ENCODE measurements at places on chromosomes 1 and 21.

GRCh38 chr1:226135059-226135651 lies 51.4 kb downstream of the ACBD3 start:
- no peak for DNase-seq

DNA sequence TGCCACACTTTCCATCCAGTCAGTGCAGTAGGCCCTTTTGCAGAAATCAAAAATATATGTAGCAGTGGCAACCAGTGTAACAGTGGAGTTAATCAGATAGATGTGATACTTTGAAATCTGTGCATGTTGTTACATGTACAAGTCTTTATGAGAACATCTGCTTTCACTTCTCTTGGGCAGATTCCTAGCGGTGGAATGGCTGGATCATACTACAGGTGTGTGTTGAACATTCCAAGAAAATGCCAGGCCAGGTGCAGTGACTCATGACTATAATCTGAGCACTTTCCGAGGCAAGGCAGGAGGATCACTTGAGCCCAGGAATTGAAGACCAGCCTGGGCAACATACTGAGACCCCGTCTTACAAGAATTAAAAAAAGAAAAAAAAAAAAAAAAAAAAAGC lies 55.3 kb downstream of the GNB1 start:
- DNase-seq: no peak

DNA sequence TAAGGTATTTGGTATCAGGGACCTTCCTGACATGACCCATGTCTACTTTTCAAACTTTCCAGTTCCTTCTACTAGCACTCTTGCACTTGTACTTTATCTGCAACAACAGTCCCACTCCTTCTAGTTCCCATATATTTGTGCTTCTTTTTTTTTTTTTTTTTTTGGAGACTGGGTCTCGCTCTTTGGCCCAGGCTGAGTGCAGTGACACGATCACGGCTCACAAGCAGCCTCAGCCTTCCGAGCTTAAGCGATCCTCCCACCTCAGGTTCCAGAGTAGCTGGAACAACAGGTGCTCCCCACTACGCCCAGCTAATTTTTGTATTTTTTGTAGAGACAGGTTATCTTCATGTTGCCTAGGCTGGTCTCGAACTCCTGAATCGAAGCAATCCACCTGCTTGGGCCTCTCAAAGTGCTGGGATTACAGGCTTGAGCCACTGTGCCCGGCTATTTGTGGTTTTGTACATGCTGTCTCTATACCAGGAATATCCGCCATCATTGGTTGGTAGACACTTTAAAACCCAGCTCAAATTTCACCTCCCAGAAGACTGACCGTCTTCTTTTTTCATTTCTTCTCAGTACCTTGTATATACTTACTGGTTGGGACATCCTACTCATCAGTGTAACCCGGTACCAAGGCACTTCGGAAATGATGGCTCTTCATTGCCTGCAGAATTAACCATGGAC lies 1.1 kb downstream of the ZMYM1 start:
- no peak for DNase-seq

DNA sequence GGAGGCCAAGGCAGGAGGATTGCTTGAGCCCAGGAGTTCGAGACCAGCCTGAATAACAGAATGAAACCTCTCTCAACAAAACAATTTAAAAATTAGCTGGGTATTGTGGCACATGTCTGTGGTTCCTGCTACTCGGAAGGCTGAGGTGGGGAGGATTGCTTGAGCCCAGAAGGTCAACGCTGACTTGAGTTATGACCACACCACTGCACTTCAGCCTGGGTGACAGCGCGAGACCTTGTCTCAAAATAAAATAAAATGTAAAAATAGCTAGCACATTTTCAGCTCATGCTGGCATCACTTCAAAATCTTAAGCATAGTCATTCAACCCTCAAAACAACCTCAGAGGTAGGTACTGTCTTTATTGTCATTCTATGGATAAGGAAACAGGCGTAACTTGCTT lies 6.4 kb downstream of the JAK1 start:
- no peak for DNase-seq

DNA sequence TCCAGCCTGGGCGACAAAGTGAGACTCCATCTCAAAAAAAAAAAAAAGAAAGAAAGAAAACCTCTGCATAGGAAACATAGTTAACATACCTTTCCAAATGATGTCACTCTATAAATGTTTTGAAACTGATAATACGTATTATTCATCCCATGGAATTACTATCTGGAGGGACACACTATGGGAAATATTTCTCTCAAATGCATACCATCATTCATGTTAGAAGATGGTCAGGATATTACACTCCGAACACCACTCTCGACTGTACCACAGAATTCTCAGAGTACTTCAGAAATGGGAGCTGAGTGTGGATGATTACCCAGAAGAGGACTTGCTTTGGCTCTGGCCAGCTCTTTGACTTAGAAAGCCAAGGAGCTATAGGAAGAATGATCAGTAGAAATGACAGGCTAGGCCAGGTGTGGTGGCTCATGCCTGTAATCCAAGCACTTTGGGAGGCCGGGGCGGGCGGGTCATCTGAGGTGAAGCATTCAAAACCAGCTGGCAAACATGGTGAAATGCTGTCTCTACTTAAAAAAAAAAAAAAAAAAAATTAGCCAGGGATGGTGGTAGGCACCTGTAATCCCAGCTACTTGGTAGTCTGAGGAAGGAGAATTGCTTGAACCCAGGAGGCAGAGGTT lies 5.2 kb upstream of the LIN28A start:
- DNase-seq: peak; percentile 76

DNA sequence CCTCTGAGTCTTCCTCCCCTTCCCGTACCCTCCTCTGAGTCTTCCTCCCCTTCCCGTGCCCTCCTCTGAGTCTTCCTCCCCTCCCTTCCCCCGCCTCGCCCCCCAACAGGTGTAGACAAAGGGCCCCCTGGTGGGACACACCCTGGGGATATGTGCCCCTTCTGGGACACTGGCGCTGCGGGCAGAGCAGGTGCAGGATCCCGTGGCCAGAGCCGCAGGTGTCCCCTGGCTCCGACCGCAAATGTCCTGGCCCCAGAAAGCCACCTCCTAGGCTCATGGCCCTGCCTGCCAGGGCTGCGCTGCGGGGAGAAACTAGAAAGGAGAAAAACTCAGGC lies 51.5 kb upstream of the ARHGEF16 start:
- DNase-seq: no peak

DNA sequence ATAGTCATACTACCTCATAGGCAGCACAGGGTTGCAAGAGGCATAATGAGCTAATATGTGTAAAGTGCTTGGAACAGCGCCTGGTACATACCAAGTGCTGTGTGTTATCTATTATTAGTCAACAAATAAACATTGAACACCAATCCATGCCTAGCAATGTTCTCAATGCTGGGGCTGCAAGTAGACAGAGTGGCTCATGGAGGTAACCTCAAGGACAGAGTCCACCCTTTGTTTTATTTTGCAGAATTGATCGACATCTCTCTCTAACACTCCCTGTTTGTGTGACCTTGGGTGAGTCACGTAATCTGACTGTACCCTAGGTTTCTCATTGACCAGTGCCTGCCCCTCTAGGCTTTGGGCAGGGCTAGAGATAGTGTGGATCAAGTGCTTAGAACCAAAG lies 164.0 kb upstream of the KLHDC7A start:
- DNase-seq: no peak

GRCh38 chr1:87864676-87865075 lies 536.0 kb downstream of the LMO4 start:
- DNase-seq: no peak

DNA sequence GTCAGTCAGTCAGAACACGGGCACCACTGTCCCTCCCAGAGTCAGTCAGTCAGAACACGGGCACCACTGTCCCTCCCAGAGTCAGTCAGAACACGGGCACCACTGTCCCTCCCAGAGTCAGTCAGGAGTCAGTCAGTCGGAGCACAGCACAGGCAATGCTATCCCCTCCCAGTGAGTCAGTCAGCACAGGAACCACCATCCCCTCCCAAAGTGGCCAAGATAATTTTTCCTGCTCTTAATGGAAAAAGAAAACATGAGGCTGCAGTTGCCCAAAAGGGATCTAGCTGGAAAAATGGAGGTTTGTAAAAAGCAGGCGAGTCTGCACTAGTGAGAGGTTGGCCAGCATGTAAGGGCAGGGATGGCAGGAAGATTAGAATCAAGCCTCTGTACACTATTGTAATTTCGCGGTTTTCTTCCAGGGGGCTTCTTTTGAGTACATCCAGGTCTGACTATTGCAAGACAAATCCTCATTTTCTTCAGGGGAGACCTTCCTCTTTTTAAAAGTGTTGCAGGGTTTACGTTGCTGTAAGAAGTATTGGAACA lies 213.8 kb downstream of the SIPA1L2 start:
- DNase-seq: peak; percentile 11

GRCh38 chr1:162753998-162754585 lies 36.4 kb upstream of the HSD17B7 start:
- DNase-seq: no peak

- DNase-seq: peak; percentile 68
Observed at GRCh38 chr1:245156736-245157505, 2.1 kb downstream of the KIF26B start.

DNA sequence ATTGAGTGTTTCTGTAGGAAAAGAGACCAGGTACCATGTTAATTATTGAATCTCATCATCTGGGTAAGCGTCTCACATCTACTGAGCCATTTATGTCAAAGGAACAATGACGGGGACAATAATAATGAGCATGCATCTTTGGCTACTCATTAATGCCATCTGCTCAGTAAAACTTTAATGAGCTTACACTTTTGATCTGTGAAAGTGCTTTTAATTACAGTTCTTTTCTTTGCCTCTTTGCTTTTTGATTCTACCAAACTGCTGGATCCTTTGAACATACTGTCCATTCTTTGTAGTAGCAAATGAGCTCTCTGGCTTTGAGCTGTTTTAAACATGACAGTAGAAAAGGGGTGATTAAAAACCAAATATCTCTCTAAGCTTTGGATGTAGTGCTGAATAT lies 181.2 kb upstream of the IVNS1ABP start:
- DNase-seq: no peak

DNA sequence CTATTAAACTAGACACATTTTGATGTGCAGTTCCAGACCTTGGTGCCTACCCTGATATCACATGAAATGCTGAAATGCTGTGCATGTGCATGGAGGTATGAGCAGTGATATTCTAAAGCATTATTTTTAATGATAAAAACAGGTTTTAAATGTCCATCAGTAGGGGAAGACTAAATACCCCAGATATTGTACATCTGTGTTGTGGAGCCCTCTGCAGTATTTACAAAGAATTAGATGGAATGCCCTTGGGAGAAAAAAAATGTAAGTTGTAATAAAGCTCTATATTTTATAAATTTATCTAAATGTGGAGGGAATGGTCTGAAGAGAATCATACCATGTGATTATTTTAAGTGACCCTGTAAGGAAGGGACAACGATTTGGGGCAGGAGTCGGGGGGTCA lies 39.1 kb upstream of the IGSF5 start:
- DNase-seq: peak; percentile 26

GRCh38 chr1:52925571-52926005 lies 1.5 kb upstream of the SCP2 start:
- DNase-seq: no peak

DNA sequence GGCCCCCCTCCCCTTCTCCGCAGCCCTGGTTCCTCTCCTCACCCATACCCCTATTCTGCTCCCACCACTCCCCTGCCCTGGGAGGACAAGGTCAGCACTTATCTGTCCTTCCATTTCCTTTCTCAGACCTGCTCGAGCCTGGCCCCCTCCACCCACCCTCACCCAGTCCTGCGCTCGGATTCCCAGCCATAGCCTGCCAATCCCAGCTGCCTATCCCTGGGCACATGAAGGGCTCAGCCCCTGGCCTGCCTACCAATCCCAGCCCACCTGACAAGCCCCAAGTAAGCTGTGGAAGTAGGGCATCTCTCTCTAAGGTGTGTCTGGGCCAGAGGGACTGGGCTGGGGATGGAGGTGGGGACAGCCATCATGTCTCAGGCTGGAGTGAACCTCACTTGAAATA lies 5.4 kb downstream of the BLACAT1 start:
- no peak for DNase-seq

DNA sequence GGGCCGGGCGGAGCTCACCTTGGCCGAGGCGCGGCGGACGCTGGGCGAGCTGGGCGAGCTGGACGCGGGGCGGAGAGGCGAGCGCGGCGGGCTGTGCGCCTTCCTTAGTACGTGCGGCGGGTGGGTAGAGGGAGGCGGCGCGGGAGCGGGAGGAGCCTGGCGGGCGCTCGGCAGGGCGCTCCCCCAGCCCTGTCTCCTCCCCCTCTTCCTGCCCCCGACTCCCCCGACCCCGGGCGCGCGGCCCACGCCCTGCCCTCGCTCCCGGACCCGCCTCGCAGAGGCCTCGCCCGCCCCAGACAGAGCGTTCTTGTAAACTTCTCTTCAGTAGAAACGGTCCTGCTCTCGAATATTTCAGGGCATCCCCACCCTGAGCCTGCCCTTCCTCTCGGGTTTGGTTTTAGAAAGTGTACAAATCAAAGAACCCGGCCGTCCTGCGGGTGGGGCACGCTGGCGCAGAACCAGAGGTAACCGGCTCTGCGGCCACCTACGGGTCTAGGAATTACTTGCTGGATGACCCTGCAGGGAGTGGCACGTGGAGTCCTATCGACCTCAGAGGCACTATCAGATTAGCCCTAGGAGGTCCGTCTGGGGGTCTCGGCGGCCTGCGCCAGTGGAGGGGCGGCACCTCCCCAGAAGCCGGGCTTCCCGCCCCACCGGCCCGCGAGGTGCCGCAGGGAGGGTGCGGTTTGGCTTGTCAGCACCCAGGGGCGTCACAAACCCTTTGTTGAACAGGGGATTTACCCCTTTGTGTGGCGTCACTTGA lies at the start of gene S100A10:
Gene S100A10, minus strand, starts transcription at position 126 of the 763 bp plus-strand sequence. CDS start 7,629 bp downstream, outside the sequence.
- peak; percentile 83 for DNase-seq

GRCh38 chr1:156833603-156834002 lies 17.0 kb upstream of the SH2D2A start:
- no peak for DNase-seq

DNA sequence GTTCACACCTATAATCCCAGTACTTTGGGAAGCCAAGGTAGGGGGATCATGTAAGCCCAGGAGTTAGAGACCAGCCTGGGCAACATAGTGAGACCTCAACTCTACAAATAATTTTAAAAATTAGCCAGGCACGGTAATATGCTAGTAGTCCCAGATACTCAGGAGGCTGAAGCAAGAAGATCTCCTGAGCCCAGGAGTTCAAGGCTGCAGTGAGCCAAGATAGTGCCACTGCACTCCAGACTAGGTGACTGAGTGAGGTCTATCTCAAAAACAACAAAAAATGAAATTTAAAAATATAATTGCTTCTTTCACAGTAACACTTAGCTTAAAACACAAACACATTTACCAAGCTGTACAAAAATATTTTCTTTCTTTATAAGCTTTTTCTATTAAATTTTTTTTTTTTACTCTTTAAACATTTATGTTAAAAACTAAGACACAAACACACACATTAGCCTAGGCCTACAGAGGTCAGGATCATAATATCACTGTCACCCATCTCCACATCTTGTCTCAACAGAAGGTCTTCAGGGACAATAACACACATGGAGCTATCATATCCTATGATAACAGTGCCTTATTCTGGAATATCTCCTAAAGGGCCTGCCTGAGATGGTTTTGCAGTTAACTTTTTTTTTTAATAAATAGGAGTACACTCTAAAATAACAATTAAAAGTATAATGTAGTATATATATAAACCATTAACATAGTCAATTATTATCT lies 43.9 kb downstream of the TESK2 start:
- DNase-seq: no peak

- DNase-seq: peak; percentile 4
Observed at GRCh38 chr1:69401879-69402278, 165.8 kb upstream of the LRRC7 start.

GRCh38 chr1:6486433-6487011 lies 4.9 kb downstream of the PLEKHG5 start:
- peak; percentile 84 for DNase-seq
